ENCODE measurements at places on chromosomes 5 and 9.

- DNase-seq = peak; percentile 98
Measured at GRCh38 chr5:132215329-132215728, 12.3 kb downstream of the P4HA2 start.

DNA sequence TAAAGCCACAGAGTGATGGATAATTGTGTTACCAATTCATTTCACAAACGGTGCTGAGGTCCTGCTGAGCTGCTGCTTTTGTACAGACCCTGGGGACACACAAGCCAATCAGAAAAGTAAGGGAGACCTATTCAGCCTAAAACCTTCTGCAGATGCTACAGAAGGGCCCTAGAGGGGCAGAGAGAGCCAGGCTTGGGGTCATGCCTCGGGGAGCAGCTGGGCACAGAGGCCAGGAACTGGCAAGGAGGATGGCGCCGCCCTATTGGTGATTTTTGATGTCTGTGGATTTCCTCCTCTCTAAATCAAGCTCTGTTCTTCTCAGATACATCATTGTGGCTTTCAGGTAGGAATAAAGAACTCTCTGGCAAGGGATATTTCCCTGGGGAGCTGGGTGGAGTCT is 181.9 kb downstream of the ZNF462 start:
- no peak for DNase-seq

- DNase-seq = no peak
Measured at GRCh38 chr5:71632168-71632567, 45.0 kb downstream of the MCCC2 start.

DNA sequence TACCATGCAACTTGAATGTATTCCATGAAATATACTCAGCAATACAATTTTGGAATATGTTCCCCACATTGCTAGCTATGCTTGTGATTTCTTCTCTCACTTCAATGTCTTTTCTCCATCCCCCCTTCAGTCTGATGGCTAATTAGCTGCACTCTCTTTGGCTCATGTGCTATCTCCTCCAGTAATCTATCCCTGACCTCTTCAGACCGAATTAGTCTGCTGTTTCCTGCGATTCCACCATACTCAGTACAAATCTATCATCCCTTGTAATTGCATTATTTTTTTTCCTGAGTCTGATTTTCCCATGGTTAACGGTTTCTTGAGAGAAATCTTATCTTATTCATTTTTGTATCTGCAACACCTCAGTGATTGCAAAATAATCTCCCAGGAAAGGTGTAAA is 360.7 kb upstream of the CDH10 start:
- no peak for DNase-seq

DNA sequence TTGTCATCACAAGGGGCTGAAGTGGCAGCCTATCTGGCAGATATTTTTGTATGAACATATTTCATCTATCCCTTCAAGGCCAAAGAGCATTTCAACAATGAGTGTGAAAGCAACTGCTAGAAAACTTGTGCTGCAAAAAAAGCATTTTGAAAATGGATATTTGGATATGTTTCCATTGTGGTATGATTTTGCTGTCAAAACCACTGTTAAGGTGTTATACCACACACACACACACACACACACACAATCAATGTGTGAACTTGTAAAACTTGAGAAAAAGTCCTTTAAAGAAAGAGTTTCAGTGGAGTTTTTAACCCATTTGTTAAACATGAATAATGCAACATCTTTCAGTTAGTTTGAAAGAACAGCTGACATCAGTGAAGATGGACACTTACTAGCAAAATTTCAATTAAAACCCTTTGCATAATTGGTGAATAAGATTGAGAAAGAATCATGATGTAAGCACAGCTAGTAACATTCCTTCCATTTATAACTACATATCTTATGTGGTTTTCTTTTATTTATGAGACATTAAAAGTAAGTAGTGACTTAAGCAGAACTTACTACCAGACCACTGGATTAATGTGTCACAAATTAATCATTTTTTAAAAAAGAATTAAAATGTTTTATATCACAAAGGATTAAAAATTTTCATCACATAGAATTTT is 182.6 kb upstream of the GNA14 start:
- DNase-seq = no peak

DNA sequence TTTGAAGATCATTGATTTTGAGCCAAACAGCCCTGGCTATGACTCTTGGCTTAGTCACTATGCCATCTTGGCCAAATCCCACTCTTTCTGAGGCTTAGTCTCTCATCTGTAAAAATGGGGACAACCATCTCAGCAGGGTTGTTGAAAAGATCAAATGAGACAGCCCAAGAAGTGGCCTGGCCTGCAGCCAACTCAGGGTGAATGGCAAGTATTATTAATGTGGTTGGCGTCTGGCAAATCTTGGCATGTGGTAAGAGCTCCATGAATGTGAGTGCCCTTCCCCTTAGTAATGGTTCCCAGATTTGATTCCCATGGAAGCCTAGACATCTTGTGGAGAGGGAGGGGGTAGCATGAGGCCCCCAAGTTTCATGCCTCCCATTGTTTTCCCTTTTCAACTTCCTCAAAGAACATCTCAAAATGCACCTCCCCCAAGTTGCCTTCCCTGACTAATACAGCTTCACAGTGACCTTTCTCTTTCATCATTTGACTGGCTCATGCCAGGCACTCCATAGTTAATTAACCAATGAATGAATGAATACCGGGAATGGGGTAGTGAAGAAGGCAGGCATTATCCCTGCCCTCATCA is 11.8 kb upstream of the TGFBI start:
- DNase-seq = peak; percentile 100

- DNase-seq = no peak
Measured at GRCh38 chr9:124066783-124067577, 55.4 kb downstream of the LHX2 start.

DNA sequence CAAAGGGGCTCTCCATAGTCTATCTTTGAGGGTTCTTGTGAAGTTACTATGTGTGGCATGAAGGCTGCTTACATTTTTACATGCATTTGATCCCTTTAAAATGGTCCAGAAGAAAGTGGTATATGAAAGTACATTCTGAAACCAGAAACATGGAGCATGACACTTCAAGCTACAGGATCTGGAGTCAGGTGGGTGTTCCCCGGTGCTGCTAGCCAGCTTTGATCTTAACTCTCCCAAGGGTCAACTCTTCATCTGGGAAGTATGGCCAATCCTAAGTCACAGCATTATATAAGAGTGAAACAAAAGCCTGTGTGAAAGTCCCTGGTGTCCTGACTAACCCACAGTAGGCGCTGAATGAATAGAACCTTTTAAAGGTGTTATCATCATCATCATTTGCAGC is 91.0 kb upstream of the TAS2R1 start:
- no peak for DNase-seq

DNA sequence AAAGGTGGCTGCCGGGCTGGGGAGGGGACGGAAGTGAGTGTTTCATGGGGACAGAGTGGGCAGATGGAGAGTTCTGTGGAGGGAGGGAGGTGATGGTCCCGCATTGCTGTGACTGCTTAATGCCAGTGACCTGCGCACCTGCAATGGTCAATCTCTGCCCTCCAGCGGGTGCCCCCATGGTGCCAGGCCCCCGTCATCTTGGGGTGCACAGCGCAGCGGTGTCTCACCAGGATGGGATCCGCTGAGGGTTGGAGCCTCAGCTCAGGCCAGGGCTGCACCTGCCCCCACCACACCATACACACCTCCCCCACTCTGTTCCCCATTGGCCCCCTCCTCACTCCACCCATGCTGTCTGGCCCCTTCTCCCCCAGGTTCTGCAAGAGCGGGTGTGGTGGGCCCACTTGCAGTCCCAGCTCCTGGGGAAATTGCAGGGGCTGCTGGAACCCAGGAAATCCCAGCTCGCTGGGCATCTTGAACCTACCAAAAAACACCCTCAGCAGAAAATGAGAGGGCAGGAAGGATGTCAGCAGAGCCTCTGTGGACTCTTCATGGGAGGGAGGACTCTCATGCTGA is 12.1 kb upstream of the CAMSAP1 start:
- no peak for DNase-seq

- DNase-seq = peak; percentile 46
Measured at GRCh38 chr5:68071736-68072135, 143.8 kb upstream of the PIK3R1 start.

DNA sequence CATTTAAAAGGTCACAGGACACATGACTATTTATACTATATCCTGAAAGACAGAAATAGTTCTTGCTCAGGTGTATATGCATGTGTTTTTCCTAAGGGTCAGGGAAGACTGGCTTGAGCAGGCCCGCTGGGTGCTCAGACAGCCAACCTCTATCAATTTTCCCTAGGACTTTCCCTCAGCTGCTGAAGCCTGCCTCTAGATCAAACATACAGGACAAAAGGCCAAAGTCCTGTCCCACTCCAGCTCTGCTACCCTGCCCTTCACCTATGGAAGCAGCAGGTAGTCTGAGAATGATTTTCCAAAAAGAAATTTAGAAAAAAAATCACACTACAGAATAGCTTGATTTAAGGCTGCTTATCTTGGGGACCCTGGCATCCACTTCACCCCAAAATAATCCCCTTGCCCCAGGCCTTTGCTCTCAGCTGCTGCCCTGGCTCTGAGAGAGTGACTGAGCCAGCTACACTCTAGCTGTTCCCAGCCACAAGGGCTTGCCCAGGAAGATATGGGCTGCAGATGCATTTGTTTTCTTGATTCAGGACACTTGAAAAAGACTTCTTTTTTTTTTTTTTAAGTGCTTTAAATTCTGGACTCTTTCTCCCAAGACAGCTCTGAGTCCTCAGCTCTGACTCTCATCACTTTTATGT is 42.5 kb downstream of the KLHL3 start:
- no peak for DNase-seq

- peak; percentile 47 for DNase-seq
Measured at GRCh38 chr9:121075251-121076036, 689 bp downstream of the CNTRL start.

GRCh38 chr5:111236995-111237394 is 12.8 kb downstream of the CAMK4 start:
- DNase-seq = no peak

DNA sequence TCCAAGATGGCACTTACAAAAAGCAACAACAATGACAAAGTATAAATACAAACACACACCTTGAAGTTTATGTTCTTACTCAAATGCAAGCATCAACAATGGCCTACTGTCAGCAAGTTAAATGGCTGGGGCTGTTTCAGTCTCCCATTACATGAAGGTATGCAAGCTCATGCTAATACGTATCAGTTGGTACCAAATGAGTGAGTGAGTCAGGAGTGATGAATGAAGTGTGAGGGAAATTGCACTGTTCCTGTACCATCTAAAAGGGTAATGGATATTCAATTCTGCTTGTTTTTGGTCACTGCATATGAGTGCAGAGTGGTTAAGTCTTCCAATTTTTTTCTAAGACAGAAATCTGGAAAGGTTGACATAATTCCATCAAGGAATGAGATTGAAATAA is 964.9 kb downstream of the MAT2B start:
- peak; percentile 1 for DNase-seq

DNA sequence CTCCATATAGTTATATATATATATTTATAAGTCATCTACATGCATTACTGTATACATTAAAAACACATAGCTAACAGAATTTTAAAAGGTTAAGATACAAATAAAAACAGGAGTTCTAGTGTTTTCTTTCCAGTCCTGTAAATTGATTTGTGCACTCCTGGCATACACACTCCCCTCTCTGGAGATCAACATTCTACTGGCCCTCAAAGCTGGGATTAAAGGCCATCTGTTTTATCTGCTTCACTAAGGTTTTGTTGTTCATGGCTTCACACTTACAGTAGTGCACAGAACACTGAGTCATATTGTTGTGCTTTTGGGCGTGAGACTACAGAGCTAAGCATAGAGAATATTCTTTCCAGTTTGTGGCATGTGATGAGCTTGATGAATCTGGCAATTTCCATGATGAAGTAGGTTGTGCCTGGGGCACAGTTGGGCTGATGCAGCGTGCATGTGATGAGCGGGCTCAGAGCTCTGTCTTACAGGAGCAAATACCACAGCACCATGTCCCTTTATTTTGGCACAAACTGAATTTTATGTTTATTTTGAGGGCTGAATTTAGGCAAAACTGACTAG is 98.2 kb downstream of the TAF11L14 start:
- no peak for DNase-seq

DNA sequence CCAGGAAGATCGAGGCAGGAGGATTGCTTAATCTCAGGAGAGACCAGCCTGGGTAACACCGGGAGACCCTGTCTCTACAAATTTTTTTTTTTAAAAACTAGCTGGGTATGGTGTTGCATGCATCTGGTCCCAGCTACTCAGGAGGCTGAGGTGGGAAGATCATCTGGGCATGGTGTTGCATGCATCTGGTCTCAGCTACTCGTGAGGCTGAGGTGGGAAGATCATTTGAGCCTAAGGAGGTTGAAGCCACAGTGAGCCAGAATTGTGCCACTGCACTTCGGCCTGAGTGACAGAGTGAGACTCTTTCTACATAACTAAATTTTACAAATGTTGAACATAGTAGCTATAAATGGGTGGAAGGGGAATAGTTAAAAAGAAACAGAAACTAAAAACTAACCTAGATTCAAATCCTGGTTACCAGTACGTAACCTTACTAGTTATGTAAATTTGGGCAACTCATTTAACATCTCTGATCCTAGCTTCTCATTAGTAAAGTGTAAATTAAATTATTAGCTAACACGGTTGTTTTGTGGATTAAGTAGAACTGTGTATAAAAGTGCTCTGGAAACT is 41.7 kb downstream of the TMEM161B start:
- DNase-seq = no peak

DNA sequence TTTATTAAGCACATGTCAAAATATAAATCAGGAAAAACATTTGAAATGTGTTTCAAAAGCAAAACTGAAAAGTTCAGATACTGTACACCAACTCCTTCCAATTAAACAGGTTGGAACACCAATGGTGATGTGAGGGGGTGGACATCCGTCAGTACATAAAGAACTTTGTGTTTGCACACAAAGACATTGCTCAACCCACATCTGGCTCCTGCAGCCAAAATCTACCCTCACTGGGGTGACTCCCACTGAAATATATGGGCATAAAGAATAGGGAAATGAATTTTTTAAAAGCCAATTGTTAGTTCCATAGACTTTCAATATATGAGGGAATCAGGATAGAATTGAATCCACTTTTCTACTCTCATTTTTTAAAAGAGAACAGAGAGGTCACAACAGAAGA is 63.9 kb downstream of the MEGF9 start:
- DNase-seq = no peak

DNA sequence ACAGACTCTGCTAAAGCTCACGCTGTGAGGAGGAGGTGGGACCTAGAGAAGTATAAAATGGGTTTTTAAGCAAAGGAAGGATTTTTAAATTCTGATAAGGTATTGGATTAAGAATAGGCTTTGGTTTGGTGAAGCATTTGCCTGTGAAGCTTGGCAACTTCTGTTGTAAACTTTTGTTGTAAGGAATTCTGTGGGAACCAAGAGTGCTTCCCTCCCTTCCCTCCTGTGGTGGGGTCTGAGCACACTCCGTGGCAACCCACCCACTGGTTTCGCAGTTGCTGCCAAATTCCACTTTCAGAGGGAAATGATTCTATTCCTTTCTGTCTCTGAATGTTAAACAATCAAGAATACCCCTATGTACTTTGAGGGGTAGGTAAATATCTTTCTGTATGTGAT is 28.6 kb upstream of the GTF2H2C start:
- no peak for DNase-seq
